ENCODE measurements at places on chromosomes 4 and X.

- DNase-seq = no peak
These were observed 356.0 kb upstream of the RASGEF1B start for GRCh38 chr4:81827577-81828202.

- no peak for DNase-seq
These were observed 222.9 kb downstream of the PALLD start for GRCh38 chr4:168719725-168720124.

GRCh38 chrX:113470166-113470565 is 629.5 kb upstream of the AMOT start:
- DNase-seq = no peak

DNA sequence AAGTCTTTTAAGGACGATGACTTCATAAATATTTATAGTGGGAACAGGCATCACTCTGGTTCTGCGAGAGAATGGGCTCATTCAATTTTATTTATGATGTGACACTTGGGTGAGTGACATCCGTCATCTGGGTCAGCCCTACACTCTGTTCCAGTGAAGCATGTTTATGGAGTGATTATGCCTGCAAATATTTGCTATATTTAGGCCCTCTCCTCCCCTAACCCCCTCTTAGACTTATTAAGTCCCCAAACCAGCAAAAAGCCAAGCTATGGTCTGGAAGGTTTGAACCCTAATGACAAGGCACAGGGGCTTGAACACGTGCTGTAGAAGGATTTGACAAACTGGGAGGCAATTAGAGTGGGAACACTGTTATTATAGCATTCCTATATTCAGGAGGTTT is 55.9 kb downstream of the C4orf51 start:
- DNase-seq = no peak

- no peak for DNase-seq
These were observed 9.1 kb upstream of the RNF4 start for GRCh38 chr4:2459589-2460349.

- DNase-seq = no peak
These were observed 346.6 kb downstream of the CENPC start for GRCh38 chr4:67198727-67199126.

GRCh38 chrX:134658760-134659023 is 421 bp upstream of the PLAC1 start:
- no peak for DNase-seq

DNA sequence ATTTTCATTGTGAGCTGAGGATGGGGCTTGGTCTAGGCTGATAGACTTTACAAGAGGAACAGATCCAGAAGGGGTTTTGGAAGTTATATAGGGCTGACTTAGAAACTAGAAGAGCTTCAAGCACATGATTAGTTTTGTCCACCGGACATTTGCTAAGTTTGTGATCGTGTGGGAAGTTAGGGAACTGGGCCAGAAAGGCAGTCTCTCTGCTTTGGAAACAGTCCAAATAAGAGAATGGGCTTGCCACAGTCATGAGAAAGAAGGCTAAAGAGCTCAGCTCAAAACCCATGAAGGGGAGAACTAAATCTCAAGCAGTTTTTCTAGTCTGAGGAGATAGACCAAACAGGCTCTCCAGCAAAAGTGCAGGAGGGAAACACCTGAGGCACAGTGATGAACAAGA is 67.8 kb downstream of the ZNF674 start:
- no peak for DNase-seq

DNA sequence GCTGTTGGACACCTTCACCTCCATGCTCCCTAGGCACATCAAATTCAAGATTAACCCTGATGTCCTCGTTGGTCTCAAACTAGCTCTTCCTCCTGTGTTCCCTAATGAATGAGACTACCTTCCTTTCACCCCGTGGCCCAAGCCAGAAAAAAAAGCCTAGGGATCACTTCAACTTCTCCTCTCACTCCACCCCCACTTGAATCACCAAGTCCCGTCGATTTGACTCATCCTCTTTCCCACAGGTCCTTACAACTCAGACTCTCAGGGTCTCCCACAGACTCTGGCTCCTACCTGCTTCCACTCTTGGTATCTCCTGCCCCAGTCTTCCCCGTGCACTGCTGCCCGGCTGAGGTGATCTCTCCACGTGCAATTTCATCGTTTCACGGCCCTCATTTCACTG is 8.5 kb downstream of the SLC25A43 start:
- DNase-seq = no peak

DNA sequence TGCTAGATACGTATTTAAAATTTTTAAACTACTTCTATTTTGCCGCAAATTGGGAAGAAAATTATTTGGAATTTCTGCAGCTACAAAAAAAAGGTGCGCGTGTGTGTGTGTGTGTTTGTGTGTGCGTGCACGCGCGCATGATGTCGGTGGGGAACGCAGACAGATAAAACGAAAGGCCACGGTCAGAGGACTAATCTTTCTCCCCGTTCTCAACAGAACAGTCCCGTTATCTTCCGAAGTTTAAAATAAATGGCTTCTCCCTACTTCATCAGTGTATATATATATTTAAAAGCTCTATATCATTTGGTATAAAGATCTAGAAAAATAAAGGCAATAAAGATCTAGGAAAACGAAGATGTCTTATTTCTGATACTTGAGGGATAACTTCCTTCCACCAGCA is 1.5 kb downstream of the MGARP start:
- DNase-seq = no peak

DNA sequence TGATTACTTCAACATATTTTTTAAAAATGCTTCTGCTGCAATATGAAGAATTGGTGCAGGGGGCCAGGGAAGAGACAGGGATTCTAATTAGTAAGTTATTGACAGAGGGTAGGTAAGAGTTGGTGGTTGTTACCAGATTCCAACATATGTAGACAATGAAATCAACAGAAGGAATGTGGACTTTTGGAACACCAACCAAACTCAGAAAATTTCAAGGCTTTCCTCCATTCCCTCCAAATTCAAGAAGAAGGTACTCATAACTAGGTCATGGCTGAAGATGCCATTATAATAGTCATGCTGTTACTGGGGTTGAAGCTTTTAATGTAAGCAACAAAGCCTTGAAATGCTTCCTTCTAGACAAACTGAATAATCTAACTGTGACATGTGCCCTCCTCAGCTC is 22.9 kb upstream of the CXCL13 start:
- no peak for DNase-seq

- DNase-seq = no peak
These were observed 106.4 kb downstream of the AMELX start for GRCh38 chrX:11399489-11400094.

GRCh38 chrX:109537324-109537665 is 651 bp downstream of the NXT2 start:
- DNase-seq = no peak

DNA sequence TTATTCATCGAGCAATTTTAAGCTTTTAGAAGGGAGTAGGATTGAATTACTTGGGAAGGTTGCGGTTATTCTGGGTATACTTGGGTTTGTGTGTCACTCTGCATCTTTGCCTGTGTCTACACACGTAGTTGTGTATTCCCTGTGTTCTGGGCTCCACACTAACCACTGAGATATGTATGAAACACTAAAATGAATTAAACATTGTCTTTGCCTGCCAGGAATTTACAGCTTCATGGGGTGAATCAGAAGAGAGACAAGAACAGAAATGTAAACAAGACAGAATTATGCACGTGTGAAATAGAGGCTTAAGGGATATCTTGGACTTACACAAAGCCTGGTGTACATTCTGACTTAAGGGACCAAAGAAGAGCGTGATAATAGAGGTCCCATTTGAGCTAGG is 228.5 kb downstream of the AFF2 start:
- DNase-seq = no peak

DNA sequence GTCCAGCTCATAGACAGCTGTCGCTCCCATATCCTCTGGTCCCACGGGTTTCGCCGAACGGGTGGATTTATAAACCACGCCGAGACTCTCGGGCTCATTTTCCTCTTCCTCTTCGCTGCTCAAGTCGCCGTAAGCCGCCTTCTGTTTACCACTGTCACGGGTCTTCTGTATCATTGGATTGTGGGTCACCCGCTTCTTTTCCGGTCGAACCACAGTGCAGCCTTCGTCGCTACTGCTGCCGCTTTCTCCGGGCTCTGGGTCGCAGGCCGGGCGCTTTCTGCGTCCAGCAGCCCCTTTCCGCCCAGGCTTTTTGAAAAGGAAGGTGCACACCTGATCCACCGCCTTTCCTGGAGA is 311 bp downstream of the RNF113A start:
- no peak for DNase-seq

- no peak for DNase-seq
These were observed 27.7 kb downstream of the UVSSA start for GRCh38 chr4:1374706-1375045.

- no peak for DNase-seq
These were observed 81.1 kb upstream of the HELT start for GRCh38 chr4:184937030-184937710.

- no peak for DNase-seq
These were observed 2.1 kb downstream of the HSD17B11 start for GRCh38 chr4:87388901-87389300.

DNA sequence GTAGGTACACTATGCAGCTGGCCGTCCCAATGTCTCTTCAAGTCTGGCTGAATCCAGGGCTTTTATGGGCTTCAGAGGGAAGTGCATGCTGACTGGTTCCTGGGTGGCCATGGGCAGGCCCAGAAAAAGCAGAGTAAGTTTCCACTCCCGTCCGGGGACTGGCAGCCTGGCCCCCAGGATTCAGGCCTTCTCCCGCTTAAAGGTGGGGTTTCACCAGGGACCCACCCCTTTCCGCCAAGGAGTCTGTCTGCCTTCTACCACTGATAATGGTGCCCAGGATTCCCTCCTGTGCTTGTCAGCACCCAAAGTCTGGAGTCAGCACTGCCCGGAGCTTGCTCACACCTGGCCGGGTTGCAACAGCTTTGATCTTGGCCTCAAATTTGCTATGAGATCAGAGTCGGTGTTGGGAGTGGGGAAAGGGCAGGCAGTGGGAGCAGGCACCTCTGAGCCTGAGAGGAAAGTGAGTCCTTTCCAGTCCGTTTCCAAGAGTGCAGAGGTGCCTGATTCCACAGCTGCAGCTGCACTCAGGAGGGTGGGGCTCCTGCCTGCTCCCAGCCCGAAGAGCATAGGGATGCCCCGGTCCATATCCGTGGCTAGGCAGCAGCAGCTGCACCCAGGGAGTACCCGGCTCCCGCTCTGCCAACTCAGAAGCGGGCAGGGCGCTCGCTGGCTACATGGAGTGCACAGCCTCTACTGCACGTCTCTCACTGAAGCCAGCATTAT is 1344.3 kb upstream of the ADGRL3 start:
- no peak for DNase-seq

- no peak for DNase-seq
These were observed 56.5 kb upstream of the RASGEF1B start for GRCh38 chr4:81528200-81528599.
